ENCODE measurements at places on chromosomes 3 and 15.

DNA sequence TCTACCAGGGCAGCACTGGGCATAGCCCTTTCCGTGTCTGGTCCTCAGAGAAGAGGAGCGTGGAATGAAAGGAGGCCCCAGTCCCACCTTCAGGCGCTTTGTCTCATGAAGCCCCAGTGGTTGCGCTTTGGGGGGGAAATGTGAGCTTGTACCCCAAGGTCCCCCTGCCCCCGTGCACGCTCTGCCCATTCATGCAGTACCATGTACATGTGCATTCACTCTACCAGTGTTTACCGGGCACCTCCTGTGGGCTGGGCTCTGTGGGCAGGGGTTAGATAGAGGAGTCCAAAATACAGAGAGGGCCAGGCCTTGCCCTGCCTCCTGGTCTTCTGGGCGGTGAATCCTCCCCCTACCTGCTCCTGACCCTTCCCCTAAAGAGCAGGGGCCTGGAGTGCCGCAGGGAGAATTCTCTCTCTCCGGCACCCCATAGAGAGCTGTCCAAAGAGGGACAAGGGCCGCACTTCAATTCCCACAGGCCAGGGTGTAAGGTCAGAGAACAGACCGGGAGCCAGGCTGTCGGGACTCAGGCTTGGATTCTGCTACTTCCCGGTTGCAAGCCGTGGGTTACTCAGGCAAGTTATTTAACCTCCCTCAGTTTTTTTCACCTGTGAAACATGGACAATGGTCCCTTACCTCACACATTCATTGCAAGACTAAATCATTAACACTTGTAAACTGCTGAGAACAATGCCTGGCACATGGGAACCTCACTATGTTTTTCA is 153.4 kb downstream of the MEGF11 start:
- DNase-seq, result no peak

- DNase-seq, result no peak
Observed at GRCh38 chr3:55731741-55732140, 244.6 kb upstream of the WNT5A start.

- DNase-seq, result no peak
Observed at GRCh38 chr3:73622091-73622805, 2.5 kb downstream of the PDZRN3 start.

DNA sequence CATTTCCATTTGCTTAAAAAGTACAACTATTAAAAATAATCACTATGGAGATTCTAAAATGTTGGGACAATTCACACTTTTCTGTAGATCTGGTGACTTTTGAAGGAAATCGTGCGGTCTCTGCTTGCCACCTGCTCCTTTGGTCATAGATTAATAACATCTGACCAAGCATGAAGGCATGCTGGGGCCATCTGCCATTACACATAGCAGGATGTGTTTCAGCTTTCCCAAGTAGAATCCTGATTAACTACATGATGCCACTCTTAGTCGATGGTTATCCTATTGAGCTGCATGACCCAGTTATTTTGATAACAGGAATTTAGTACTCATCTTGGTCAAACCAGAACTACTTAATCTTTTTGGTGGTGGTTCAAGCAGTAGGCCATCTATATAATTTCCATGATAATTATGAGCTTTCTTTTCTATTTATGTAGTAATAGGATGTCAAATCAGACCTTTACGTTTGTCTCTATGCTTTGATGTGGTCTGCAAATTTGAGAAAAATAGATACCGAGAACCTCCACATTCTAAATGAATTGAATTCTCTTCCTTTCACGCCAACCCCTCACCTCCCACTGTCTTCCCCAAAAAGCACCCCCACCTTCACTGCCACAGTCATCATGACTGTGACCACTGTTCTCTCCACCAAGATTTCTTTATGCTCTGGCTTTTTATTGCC is 158.1 kb downstream of the DIPK2A start:
- no peak for DNase-seq

DNA sequence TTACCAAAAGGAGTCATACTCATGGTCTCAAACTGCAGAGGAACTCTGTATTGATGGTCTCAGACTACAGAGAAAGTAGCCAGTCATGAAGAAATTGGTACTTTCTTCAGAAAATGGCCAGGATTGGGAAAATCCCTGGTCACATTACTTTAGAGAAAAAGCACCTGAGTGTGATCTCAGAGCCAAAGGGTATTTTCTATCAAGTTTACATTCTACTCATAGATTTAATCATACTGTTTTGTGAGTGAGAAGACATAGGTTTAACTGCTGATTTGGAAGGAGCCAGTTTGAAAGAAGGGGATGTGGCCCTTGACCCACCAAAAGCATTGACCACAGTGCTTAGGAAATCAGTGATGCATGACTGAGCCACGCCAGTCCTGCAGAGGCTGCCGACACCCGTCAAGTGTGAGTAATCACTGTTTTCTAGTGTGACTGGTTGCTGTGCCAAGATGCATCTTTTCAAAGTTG is 203.6 kb downstream of the AKAP13 start:
- no peak for DNase-seq

DNA sequence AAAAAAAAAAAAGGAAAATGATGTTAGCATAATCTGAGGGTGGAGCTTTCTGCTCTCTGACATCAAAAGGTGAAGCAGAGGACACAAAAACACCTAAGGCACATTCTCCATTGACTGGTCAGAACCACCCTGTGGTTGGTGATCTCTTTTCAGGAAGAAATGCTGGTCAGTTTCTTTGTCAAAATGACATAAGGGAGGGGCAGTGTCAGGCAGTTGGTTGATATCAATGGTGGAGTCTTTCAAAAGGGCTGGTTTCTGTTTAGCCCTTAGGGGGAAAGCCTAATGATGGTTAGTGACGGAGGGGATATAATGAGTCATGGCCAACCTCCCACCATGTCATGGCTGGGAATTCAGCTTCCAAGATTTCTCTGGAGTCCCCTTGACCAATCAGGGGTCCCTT is 185.9 kb upstream of the GBE1 start:
- DNase-seq, result no peak

GRCh38 chr3:114384558-114384903 is 90.7 kb downstream of the TIGIT start:
- no peak for DNase-seq

DNA sequence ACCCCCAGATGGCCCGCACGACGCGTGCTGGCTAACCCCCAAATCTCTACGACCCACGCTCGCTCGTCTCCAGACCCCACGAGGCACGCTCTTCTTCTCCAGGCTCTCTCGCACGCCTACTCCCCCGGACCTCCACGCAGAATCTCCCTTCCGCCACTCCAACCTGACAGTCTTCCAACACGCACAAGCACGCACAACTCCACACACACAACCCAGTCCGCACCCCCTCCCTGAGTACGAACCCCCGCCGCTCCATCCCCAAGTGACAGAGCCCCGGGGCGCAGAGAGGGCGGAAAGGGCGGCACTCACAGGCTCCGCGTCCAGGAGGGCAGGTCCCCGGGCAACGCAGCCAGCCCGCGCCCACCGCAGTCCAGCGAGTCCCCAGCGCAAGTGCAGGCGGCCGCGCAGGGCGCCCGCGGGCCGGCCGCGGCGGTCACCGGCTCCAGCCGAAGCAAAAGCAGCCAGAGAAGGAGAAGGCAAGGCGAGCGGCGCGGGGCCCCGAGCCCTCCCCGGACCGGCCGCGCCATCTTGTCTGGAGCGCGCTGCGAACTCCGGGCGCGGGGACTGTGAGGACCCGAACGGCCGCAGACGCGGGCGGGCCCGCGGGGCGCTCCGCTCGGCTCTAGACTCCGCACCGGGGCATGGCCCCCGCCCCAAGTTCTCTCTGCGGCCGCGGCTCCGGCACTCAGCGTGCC is 794 bp downstream of the LRIG1 start:
- DNase-seq, result no peak

- DNase-seq, result no peak
Observed at GRCh38 chr3:143837076-143837475, 11.2 kb downstream of the SLC9A9 start.

DNA sequence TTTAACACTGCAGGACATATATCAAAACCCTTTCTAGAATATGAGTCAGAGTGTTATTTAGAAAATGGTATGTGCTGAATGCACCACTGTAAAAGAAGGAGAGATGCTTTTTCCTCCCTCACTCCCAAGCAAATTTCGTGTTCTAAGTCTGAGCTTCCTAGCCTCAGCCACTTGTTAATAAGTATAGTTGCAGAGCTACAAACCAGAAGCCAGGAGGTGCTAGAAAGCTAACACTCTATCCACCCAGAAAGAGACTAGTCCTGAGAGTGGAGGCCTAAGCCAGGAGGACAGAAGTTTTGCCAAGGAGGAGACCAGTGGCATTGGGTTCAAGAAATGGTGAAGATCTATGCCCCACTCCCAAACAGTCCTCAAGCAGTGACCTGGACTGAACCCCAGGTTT is 40.5 kb upstream of the GYG1 start:
- DNase-seq, result peak; percentile 20

DNA sequence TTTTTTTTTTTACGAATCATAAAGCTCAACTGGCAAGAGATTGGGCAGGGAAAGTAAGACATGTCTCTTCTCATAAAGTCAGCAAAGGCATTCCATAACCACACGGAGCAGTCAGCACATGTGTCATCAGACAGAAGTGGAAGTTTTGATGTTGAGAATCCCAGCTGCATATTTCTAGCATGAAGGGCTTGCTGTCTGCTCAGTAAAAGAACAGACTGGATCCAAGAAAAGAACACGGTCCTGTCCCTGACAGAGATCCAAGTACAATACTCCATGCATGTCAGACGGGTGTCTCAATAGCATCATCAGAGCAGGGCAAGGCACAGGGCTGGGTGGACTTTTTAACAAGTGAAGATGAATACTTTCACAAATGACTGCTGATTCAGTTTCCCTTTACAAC is 38.2 kb downstream of the ABI3BP start:
- peak; percentile 98 for DNase-seq

GRCh38 chr3:169841171-169841570 is 28.5 kb upstream of the LRRC34 start:
- DNase-seq, result peak; percentile 14

DNA sequence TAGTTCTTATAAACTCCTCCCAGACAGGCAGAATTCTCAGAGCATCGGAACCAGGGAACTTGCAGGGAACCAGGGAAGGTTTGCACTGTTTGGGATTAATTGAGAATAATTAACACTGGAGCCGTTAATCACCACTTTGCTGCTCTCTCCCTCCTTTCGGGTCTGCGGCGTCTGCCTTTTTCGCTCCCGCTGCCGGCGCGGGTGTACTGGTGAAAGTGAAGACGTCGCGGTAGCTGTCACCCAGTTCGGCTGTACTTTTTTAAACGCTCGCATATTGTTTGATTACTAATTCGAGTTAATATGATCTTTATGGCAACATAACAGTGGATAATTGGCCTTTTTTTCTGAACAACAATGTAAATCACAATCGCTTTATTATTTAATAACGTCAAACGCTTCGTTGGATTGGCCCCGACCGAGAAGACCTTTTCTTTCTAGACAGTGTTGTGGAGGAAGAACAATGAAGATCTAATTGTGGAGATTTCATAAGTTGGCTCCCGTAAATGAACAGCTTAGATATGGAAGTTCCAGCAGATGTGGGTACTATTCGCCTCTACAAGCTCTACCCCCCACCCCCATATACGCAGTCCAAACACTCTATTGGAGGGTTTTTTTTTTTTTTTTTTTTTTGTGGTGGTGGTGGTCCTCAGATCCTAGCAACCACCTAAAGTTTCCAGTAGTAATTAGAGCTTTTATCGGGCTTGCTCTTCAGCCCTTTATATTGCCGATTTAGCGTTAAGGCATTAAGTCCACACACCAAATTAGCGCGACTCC is 12.7 kb downstream of the SOX2 start:
- DNase-seq, result no peak

DNA sequence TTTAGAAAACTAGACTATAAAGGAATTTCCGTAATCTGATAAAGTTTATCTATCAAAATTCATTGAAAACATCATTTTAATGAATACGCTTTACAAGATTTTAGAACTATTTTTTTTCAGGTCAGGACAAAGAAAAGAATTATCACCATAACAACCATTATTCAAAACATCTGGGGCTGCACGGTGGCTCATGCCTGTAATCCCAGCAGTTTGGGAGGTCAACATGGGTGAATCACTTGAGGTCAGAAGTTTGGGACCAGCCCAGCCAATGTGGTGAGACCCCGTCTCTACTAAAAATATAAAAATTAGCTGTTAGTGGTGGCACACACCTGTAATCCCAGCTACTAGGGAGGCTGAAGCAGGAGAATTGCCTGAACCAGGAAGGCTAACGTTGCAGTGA is 260.4 kb downstream of the WNT5A start:
- no peak for DNase-seq

GRCh38 chr3:58345457-58345856 is 12.8 kb downstream of the PXK start:
- DNase-seq, result no peak

- peak; percentile 11 for DNase-seq
Observed at GRCh38 chr3:190443257-190443656, 6.4 kb downstream of the TMEM207 start.

GRCh38 chr15:37586976-37587375 is 347.5 kb upstream of the TMCO5A start:
- DNase-seq, result peak; percentile 62

GRCh38 chr3:126424039-126424717 is 29.5 kb downstream of the CFAP100 start:
- no peak for DNase-seq

DNA sequence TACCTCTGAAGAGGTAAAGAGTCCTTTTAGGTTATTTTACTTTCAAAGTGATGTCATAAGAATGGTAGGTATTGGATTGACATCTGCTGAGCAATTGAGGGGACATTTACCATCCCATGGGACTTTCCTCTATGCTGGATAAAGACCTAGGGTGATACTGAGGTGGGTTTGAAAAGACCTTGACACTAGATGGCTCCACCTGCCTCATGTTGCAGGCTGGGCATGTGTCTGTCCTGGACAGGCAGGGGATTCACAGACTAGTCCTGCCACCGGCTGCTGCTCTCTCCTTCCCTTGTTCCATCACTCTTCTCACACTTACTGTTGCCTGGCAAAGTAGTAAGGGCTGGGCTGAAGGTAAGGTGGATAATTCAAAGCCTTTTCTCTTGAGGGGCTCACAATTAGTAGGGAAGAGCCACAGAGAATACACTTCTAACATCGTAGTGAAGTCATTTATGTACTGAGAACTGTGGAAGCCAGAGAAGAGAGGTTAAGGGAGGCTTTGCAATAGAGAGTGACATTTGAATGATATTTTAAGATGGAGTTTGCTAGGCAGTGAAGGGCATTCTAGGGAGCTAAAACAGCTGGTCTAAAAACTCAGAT is 27.7 kb downstream of the TRAK1 start:
- DNase-seq, result peak; percentile 47

GRCh38 chr3:41117398-41117870 is 81.9 kb upstream of the CTNNB1 start:
- DNase-seq, result peak; percentile 92
